Left lung (tissue), 14 donors: ENCODE measurements at places on chromosomes 7 and 10. TPM values are rescaled to one million over a fixed set of nuclear protein-coding genes. Genes with fewer than 3 reads are reported as not detected.

CHST12 gene
- total RNA-seq, result 27.1 TPM

ARMC3 gene
- 5.8 TPM for total RNA-seq

SNX10 gene
- 75.6 TPM for total RNA-seq

ASAH2B gene
- 4.0 TPM for total RNA-seq

PON1 gene
- total RNA-seq, result 0.42 TPM

GRID2IP gene
- 0.21 TPM for total RNA-seq

GPC2 gene
- 2.5 TPM for total RNA-seq

ASIC3 gene
- total RNA-seq, result 2.7 TPM

MSMB gene
- not detected for total RNA-seq

PLPP4 gene
- not detected for total RNA-seq

DENND11 gene
- 28.9 TPM for total RNA-seq

CYP3A7 gene
- total RNA-seq, result 0.37 TPM

ST8SIA6 gene
- 7.5 TPM for total RNA-seq

FZD1 gene
- 15.5 TPM for total RNA-seq

ANKIB1 gene
- total RNA-seq, result 41.4 TPM

SCIN gene
- 13.5 TPM for total RNA-seq

NUTM2E gene
- not detected for total RNA-seq

LLCFC1 gene
- total RNA-seq, result 0.37 TPM

BUB3 gene
- total RNA-seq, result 63.5 TPM

CXCL12 gene
- total RNA-seq, result 77.9 TPM

AFAP1L2 gene
- total RNA-seq, result 6.7 TPM

GIMAP1 gene
- total RNA-seq, result 5.0 TPM

SAP25 gene
- total RNA-seq, result 6.3 TPM

DENND2A gene
- 9.3 TPM for total RNA-seq

TMEM213 gene
- 0.05 TPM for total RNA-seq

MKX gene
- 1.3 TPM for total RNA-seq

PRLHR gene
- not detected for total RNA-seq

CHCHD2 gene
- 243 TPM for total RNA-seq

AGBL3 gene
- total RNA-seq, result 3.4 TPM

SMKR1 gene
- total RNA-seq, result not detected

TMEM270 gene
- total RNA-seq, result not detected

NCF1 gene
- total RNA-seq, result 8.7 TPM

DYDC2 gene
- not detected for total RNA-seq

IFIT1B gene
- not detected for total RNA-seq

LRRC72 gene
- not detected for total RNA-seq

RHOBTB1 gene
- 16.3 TPM for total RNA-seq

SFTPA1 gene
- 3,930 TPM for total RNA-seq

TBXAS1 gene
- total RNA-seq, result 38.4 TPM

ITIH2 gene
- total RNA-seq, result not detected

AGAP9 gene
- 7.8 TPM for total RNA-seq

SFXN2 gene
- total RNA-seq, result 17.1 TPM

ZMYND11 gene
- total RNA-seq, result 60.5 TPM
